Right renal cortex interstitium (tissue), 3 donors: ENCODE measurements at places on chromosomes 16 and 17. TPM values are rescaled to one million over a fixed set of nuclear protein-coding genes. Genes with fewer than 3 reads are reported as not detected.

Gene AANAT
- polyA plus RNA-seq, result 0.35 TPM

- DNase-seq, result no peak
Observed at GRCh38 chr17:75785016-75785890, 647 bp downstream of the UNK start.

DNA sequence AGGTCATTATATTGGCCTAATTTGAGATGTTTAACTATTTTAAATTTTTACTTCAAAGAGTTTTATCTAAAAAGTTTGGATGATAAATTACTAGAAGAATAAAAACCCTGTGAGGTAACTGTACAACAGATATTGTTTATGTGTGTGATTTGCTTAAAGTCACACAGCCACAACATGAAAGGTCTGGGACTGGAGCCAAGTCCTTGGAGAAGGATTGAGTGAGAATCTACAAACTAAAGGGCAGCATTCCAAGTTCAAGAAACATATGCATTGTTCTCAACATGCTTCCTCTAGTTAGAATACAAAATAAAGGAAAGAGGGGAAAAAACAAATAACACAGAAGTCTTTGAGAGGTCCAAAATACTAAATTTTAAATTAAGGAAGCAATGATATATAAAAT lies 131.5 kb upstream of the MON1B start:
- no peak for DNase-seq

DNA sequence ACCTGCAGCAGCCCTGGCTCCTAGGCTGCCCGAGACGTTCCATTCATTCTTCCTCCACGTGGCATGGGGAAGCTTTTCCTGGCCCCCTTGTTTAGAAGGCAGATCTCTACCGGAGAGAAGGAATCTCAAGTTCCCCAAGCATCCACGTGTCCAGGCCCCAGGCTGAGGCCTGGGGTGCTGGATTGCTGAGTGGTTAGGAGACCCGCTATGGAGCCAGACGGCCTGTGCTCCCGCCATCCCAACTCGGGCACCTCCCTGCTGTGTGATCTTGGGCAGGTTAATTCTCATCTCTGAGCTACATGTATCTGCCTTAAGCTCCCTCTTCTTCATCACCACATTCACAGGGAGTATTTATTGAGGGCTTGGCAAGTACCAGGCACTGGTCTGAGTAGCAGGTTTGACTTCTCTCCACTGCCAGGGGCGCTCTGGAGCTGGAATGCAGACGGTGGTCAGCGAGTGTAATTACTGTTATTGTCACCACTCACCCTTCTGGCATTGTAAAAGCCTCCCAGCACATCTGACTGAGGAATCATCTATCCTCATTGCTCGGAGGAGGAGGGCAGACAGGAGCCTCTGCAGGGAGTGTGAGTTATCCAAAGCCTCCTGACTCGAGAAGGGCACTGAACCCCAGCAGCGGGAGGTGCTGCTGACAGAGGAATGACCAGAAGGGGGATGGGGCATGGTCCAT lies 1.1 kb upstream of the ADGRG1 start:
- DNase-seq, result no peak

- no peak for DNase-seq
Observed at GRCh38 chr16:19437280-19437679, 19.6 kb downstream of the TMC5 start.

DNA sequence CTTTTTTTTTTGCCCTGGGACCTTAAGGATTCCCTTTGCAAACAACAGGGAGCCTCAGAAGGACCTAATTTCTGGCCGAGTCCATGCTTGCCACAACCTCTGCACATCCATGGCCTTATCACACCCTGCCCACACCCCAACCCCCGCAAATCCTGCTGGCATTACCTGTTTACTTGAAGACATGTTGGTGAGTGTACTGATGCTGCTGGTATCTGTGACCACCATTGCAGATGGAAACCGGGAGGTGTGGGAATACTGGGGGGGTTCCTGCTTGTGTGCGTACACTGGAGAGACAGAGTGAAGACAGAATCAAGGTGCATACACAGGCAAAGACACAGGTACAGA lies 46.0 kb downstream of the HNF1B start:
- no peak for DNase-seq

DNA sequence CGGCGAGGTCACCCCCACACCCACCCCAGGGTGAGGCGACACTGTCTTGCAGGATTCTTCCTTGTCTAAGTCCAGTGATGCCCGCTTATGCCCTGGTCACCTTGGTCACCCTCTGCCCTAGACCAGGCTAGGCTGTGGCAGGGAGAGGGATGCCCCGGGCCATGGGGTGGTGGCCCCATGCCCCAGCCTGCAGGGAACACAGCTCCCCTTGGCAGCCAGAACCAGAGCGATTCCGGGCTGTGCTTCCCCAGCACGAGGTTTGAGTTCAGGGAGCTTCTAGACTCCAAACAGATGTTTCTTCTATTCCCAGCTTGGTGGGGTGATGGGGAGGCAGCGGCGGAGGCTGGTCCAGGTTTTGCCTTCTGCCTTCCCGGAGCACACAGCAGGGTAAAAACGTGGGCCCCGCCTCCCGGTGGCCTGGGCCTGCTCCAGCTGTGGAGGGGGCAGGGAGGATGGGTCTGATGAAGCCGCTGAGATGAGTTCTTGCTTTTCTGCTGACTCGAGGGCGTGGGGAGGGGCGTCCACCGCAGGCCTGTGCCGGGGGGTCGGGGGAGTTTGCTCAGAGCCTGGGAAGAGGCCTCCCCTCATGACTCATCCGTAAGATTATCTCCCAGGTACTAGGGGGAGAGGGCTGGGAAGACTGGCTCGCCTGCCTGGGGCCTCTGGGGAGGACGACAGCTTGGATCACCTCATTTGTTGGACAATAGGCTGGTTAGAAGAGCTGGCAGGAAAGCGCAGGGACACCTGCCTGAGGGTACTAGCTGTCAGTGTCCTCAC lies 15.4 kb downstream of the SMTNL2 start:
- DNase-seq, result no peak

Gene NCOR1
- 112 TPM for polyA plus RNA-seq

GRCh38 chr16:50304467-50305440 lies 38.4 kb downstream of the ADCY7 start:
- no peak for DNase-seq

DNA sequence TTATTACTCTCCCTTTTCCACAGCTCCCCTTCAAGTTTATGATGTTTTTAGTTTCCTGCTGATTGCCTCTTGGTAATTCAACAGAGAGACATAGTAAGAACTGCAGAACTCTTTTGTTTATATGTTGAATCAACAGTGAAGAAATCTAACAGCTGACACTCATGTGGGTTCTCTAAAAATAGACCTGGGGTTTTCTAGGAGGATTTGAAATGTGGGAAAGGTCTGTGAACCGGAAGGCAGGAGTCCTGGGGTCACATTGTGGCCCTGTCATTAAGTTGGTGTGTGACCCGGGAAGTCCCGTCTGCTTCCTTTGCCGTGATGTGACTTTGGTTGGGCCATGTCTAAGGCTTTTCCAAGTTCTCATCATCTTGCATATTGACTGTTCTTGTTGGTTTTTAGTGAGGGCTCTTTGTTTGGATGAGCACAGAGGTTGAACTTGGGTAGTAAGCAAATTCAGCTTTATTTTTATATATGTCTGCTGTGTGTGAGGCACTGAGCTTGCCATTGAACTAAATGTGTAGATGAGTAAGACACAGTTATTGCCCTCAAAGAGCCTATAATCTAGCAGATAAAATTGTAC lies 48.5 kb upstream of the HS3ST3A1 start:
- DNase-seq, result no peak

GRCh38 chr17:82863941-82864712 lies 24.3 kb upstream of the ZNF750 start:
- no peak for DNase-seq

DNA sequence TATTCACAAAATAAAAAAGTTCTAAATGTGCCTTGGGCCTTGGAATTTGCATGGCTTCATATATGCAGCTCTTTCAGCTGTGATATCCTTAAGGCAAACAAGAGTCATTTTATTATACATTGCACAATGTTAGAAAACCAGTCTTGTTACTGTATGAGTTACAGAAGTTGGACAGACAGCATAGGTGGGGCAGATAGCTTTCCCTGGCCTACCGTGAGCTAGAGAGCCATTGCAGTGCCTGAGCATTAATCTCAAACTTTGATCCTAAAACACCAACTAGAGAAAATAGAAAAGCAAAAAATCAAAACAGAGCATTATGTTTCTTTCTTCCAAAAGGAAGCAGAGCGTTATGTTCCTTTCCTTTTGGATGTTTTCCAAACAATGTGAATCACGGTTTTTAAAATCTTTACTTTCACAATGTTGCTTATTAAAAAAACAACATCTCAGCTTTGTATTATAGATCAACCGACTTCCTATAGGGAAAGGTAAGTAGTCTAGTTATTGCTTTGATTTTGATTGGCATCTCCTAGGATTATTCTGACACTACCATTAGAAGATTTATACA lies 32.2 kb downstream of the ARHGAP44 start:
- no peak for DNase-seq

Gene CDH16
- polyA plus RNA-seq, result 269 TPM

DNA sequence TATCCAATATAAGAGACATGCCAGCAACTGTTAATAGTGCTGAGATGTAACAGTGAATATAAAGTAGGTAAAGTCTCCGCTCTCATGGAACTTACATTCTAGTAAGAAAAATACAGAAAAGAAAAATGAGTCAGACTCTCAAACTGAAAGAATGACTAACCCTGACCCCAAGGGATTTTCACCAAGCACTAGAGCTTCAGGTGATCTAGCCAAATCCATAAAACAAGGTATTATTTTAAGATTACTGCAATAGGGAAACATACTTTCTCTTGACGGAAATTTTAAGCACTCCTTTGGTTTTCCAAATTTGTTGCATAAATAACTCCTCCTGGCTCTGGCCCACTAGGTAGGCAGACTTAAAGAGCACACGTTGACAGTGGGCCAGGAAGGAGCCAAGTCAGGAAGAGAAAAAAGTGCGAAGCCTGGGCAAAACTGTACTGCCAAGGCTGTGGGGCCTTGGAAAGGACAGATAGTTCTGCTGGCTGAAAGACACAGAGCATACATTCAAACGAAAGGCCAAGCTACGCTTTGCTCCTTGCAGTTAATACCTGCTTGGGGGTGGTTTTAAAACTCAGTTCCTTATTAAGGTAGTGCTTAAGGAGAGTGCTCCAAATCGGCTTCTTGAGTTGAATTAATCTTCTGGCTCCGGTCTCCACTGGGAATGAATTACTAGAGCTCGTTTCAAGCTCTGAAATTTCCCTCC lies 1.4 kb downstream of the GOT2 start:
- DNase-seq, result no peak

DNA sequence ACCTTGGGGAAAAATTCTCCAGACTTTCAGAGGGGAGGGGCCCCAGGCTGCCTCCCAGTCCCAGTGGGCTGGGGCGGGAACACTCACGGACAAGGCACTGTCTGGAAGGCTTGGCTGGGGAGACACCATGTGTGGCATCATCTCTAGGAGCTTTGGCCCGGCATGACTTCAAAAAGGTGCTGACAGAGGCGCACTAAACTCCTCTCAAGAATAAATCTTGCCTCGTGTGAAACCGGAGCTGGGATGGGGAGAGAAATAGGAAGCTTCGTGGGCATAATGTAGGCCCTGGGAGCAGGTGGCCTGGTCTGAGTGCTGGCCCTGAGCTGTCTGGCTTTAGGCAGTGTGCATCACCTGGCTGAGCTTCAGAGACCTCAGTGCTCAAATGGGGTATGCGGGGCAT lies 5.7 kb downstream of the WSCD1 start:
- DNase-seq, result no peak

DNA sequence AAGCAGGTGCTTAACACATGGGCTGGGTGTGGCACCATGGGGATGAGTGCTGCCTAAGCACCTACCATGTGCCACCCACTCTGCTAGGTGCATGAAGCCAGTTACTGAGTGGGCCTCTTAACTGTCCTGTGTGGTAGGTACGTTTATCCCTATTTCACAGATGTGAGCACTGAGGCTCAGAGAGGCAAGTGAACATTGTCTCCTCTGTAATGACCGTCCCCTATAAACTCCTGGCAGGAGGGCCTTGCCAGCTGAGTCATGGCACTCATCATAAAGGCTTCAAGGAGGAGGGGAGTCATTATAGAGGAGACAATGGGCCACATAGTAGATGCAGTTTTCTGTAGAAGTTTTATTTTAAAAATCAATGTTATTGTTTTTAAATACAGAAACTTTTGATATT lies 79.1 kb downstream of the RAB11FIP4 start:
- no peak for DNase-seq

DNA sequence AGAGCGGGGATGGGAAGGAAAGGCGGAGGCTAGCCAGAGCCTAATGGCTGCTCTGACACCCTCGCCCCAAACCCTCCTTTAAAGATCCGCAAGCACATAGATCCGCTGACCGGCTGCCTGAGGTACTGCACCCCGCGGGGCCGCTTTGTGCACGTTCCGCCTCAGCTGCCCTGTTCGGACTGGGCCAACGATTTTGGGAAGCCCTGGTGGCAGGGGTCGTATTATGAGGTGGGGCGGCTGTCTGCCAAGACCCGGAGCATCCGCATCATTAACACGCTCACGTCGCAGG lies 663 bp downstream of the CYB5D1 start:
- no peak for DNase-seq

Gene CA10
- polyA plus RNA-seq, result 23.4 TPM

Gene COG4
- polyA plus RNA-seq, result 65.8 TPM

- no peak for DNase-seq
Observed at GRCh38 chr17:41345992-41346391, 4.6 kb downstream of the KRT33A start.

DNA sequence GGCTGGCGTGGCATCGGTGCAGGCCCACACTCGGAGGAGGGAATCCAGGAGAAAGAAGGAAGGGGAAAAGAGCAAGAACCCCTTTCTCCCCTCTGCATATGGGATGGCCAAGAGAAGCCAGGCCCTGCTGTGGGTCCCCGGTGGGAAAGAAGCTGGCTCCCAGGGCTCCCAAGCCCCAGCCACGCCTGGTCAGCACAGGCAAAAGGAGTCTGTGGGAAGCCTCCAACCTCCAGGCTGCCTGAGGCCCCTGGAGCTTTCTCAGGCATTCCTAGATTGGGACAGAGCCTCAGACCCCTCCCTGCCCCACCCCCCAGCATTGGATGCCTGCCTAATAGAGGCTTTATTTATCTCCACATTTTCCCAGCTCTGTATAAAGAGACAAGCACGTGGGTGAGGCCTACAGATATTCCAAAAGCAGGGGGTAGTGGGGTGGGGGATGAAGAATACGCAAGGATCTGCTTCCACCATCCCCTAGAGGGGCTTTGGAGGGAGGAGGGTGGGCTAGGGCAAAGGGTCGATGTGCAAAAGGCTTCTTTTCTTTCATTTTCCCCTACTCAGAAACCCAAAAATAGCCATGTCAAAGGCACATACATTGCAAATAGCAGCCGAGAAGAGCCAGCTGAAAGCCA lies 56.4 kb downstream of the MPRIP start:
- peak; percentile 55 for DNase-seq

GRCh38 chr16:81752225-81752875 lies 26.7 kb upstream of the PLCG2 start:
- no peak for DNase-seq

Gene TTC19
- 54.9 TPM for polyA plus RNA-seq

Gene KRT36
- polyA plus RNA-seq, result not detected

- DNase-seq, result no peak
Observed at GRCh38 chr16:30113031-30113710, at the start of gene GDPD3. Gene GDPD3 (minus strand): TSS chr16:30113537. CDS start chr16:30113478, 59 bp downstream.

Gene KIF18B
- 9.1 TPM for polyA plus RNA-seq

GRCh38 chr17:27294689-27295630 lies 1.0 kb downstream of the WSB1 start:
- peak; percentile 80 for DNase-seq
